ENCODE measurements at places on chromosomes 2 and 18.

DNA sequence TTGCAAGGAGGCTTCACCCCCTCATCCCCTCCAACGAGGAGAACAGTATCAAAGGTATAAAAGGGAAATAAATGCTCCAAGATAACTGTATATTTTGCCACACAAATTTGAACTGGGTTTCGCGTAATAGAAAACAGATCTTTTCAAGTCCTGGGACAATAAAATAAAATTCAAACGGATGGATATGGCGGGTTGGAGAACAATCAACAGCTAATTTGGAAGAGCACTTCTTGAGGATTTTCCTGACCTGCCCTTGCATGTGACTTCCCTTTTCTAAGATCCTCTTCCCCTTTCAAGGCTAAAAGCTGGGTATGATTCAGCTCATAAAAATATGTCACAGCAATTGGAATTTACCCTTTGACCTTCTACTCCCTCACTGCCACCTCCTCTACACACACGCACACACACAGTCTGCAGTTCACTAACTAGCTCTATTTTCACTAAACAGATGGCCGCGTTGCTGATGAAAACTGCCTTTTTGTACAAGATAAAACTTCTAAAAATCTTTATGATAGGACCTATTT, 386.9 kb downstream of the FIGN start:
- no peak for DNase-seq

- no peak for DNase-seq
Measured at GRCh38 chr18:75504469-75504868, 77.0 kb upstream of the SMIM21 start.

DNA sequence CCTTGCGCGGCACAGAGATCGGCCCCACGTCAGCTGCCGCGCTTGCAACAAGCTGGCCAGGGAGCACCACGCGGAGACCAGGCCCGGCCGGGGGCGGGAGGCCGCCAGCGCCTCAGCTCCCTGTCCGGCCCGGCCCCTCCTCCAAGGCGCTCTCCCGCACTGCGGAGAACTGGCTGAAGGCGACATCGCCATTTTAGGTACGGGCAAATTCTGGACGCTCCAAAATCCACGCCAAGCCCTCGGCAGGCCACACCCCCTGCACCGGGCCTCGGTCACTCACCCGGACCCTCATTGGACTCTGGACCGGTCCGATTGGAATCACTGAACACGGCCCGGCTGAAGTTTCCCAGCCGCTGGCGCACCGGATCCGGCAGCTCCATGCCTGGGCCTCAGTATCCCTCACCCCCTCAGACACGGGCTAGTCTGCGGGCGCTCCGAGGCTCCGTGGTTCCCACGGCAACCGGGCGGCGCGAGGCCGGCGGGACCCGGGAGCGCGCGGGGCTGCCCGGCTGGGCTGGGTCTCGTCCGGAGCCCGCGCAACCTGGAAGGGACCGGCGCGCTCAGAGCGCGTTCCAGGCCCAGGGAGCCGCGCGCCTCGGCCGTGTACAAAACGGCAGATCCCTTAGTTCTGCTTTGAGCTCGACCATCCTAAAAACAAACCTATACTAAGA, at the start of gene TMEM17:
Gene TMEM17, minus strand, starts transcription at position 446 of the 671 bp plus-strand sequence. Its CDS starts 66 bp downstream, at position 380.
- DNase-seq: peak; percentile 73

DNA sequence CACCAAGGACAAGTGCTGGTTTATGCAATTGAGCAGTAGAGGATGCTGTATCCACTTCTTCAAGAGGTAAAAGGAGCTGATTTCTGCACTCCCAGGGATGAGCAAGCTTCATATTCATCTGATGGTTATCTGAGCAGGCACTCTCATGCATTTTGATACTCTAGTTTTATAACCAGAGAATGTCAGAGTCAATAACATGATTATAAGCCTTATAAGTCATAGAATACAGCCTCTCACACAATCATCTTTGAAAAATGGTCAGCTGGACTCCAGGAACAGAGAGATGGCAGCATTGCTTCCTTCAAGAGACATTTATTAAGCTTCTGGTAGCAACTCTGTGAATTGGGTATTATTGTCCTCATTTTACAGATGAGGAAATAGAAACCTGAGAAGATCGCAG, 167.1 kb downstream of the SLC8A1 start:
- DNase-seq: no peak

DNA sequence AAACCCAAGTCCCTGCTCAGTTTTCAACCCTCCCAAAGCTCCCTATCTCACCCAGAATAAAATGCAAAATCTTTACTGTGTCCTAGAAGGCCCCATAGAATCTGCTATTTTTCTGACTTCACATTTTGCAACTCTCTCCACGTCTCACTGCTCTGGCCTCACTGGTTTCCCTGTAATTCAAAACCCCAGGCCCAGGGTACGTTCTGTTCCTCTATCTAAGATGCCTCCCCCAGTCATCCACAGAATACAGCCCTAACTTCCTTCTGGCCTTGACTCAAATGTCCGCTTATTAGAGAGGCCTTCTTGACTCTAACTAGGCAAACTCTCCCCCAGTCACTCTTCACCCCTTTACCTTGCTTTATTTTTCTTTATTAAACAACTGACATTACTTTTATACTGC, 42.0 kb downstream of the FAM161A start:
- no peak for DNase-seq

- no peak for DNase-seq
Measured at GRCh38 chr2:186848873-186849578, at the start of gene ZSWIM2. Gene ZSWIM2 (minus strand): TSS chr2:186849170. CDS start chr2:186849130, 40 bp downstream.

GRCh38 chr2:239019183-239019581, 171.3 kb downstream of the TWIST2 start:
- DNase-seq: no peak

GRCh38 chr2:237639836-237640220, 12.4 kb downstream of the LRRFIP1 start:
- DNase-seq: no peak

- no peak for DNase-seq
Measured at GRCh38 chr2:161045726-161046125, 114.5 kb upstream of the TANK start.

Measured in GF-D8 (cell line).